ENCODE measurements at places on chromosomes 12 and 14.

DNA sequence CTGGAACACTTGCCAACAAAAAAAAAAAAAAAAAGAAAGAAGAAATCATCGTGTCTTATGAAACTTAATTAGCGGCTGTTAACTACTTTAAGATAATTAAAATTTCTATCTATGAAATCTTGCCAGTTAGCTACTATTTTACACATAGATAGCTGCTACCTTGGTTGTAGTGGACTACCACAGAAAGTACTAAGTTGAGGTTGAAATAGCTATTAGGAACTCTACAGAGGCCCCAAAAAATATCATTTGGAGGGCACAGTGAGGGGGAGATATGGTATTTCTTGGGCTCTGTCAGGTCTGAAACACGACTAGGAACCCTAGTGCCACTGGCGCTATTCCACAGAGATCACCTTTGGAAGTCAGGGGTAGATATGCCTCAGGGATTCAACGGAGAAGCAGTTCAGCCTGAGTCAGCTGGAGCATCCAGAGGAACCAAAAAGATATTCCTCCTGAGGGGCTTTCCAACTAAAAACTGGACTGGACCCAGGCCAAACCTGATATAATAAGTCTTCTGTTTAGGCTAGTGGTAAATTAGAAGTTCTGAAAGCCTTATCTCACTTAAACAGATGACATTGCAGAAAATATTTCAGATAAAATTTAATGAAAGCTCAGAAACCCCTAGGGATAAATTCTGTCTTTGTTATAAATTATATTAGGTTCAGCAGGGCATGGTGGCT, 126.1 kb downstream of the EPS8 start:
- DNase-seq: no peak

DNA sequence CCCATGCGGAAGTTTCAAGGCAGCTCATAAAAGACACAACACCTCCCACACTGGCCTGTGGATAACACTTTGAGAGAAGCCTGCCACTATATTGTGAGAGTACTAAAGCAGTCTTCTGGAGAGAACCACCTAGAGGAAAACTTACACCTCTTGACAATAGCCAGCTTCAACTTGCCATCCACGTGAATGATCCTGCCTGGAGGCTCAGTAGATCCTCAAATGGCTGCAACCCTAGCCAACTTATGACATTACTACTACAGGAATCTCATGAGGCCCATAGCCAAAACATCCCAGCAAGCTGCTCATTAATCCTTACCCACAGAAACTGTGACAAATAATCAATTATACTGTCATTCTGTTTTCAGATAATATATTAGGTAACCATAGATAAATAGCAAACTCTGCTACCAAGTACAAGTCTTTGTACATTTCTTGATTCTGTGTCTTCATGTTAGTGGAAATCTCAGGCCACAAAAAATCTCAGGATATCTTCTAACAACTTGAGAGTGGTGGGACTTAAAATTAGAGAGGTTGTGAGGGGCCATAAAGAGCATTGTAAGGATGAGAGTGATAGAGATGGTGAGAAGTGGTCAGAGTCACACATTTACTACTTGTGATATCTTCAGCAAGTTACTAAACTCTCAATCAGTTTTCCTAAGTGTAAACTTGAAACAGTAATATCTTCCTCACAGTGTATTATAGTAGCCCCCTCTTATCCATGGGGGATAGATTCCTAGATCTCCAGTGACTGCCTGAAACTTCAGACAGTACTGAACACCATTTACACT, 368.0 kb downstream of the C12orf50 start:
- DNase-seq: no peak

- DNase-seq: peak; percentile 95
These were observed at the start of the genes POLE and PXMP2 for GRCh38 chr12:132687211-132688164. TSS of gene POLE (minus strand) at chr12:132687342. CDS start at chr12:132687315, 27 bp downstream. TSS of gene PXMP2 (plus strand) at chr12:132687587. CDS start at chr12:132687671, 84 bp downstream.

DNA sequence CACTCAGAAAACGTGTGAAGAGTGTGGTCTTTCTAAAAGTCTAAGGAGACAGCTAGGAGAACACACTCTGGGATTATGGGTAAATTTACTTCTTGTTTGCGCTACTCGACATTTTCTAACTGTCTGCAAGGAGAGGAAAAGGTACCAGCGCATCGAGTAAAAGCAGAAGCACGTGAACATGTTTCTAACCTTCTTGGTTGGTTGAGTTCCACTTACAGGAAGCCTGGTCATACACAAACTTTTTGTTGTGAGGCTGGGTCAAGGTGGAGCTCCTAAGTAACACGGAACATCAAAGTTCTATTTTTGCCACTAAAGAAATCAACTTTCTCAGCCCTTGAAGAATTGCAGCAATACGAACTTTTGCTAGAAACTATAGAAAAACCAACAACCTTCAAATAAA, 20.0 kb downstream of the ANKLE2 start:
- DNase-seq: no peak

- no peak for DNase-seq
These were observed 33.5 kb upstream of the CERS5 start for GRCh38 chr12:50200552-50201273.

- DNase-seq: no peak
These were observed 53.2 kb upstream of the NELL2 start for GRCh38 chr12:44929236-44929885.

DNA sequence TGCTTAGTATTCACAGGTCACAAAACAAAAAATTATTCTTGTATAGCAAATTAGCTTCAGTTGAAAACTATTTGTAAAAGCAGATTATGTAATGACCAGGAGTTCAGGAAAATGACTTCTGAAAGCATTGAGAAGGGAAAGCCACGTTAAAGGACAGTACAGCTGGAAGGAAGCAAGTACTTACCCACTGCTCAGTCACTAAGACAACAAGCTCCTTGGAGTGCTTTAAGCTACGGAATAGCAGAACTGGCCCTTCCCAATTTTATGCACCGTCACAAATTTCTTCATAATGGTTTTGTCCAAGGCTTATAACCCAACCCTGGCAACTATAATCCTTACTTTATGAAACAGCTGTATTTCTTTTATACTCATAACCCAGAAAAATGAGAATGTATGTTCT, 13.0 kb upstream of the SNAPC1 start:
- DNase-seq: no peak

All from stimulated activated CD4-positive, alpha-beta T cell treated with anti-CD3 and anti-CD28 coated beads, Interleukin-4, amount 100 ng/mL, for 48 hours (primary cell).